ENCODE measurements at places on chromosomes 5 and 9.
A peak's percentile ranks its signal among the peaks of the same experiment; 100 is the strongest.

GRCh38 chr9:107172979-107173347, 110.1 kb upstream of the RAD23B start:
- no peak for DNase-seq

DNA sequence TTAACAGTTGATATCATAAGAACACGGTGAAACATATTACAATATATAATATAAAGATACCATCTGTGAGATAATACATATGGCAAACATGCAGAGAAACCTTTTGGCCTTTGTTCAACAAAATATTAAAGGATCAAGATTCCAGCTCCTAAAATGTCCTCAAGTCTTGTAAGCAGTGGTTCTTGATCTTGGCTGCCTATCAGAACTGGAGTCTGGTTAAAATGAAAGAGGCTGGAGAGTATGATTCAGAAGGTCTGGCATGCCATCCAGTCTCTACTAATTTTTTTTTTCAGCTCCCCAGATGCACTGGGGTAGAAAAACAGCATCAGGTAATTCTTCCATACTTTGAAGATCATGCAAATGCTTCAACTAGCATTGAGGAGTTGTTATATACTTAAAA, 83.2 kb downstream of the TNC start:
- peak; percentile 73 for DNase-seq

- no peak for DNase-seq
Measured at GRCh38 chr5:146112476-146112875, 7.1 kb upstream of the PLAC8L1 start.

DNA sequence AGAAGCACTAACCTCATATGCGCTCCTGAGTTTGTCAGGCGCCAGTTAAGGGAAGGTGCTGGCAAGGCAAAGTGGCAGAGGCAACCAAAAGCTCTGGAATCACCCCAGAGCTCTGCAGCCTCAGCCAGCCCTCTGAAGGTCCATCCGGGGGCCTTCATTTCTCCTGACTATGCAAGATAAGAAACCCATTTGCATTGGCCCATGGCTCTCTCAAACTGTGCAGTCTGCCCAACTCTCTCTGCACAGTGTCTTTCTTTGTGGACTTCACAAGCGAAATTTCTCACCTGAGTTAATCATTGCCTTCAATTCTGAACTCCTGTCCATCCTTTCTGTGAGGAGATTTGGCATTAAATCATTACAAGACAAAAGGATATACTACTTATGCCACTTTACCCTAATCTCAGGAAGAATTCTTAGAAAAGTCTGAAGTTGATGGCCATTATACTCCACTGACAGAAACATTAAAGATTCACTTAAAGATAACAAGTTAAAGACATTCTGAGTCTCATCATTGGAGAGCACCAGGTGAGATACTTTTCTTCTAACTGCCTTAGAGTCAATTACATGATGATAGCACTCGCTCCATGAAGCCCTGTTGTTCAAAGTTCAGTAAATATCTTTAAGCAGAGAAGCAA, 235.6 kb downstream of the SPOCK1 start:
- no peak for DNase-seq

GRCh38 chr5:159695741-159696294, 220.5 kb upstream of the ADRA1B start:
- DNase-seq = no peak

DNA sequence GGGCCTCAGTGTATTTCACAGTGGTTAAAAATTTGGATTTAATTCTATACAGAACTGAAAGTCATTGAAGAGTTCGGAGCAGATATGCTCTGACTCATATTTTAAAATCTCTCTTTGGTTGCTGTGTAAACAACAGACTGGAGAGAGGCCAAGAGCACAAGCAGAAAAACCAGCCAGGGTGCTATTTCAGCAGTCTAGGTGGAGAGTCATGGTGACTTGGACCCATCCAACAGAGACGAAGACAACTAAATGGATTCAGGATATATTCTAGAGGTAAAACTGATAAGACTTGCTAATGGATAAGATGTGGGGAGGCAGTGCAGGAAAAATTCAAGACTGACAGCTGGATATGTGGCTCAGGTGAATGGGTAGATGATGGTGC, 168.9 kb downstream of the MAPKAP1 start:
- peak; percentile 68 for DNase-seq

- DNase-seq = no peak
Measured at GRCh38 chr5:171437286-171437821, 17.9 kb downstream of the FGF18 start.

- DNase-seq = peak; percentile 97
Measured at GRCh38 chr9:91150998-91151717, 210.6 kb downstream of the AUH start.

GRCh38 chr5:175674731-175675346, 17.0 kb downstream of the HRH2 start:
- no peak for DNase-seq
